ENCODE measurements at places on chromosomes 2 and 18.

- no peak for DNase-seq
Measured at GRCh38 chr2:130930740-130931659, 94.3 kb downstream of the ARHGEF4 start.

DNA sequence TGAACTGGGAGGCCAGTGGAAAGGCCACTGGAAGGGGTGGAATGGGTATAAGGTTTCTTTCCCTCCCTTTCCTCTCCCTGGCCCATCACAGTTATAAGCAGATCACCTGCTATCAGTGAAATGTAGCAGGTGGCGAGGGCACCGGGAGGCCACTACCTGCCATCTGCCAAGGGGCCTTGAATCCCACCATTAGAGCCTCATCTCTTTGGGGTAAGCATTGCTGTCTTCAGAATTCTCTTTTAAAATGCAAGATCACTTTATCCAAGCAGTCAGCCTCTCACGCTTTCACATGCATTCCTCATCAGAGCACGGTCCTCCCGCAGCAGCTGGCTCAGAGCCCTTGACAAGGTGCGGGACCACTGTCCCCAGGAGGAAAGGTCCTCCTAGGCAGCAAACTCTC, 268.5 kb downstream of the CELF4 start:
- DNase-seq, result no peak

DNA sequence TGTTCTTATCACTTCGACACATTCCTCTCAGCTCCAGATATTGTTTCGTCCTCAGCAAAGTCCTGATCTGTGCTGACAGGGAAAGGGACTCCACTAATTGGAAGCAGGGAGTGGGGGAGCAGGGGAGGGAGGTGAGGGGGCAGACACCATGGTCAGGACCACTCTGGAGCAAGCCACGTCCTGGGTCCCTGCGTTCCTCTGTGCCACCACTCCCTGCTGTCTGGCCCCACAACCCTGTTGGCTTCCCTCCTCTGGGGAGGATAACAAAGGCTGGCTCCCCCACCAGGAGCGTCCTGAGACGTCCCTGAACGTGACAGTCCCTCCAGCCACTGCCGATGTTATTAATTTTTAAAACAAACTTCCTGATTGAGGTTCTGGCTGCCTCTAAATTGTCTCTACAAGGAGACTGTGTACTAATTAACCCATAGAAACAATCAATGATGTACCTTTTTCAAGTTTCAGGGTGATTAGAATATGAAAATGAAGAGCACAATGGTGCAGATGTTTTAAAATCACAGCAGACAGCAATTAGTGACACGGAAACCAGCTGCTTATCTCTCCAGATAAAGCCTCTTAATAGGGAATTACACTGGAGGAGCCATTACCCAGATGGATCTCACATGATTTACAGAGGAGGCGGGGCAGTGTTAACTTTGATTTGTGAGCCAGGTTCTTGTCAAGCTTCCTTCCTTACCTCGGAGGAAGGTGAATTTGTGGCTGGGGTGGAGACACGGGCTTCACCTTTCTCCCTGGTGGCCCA, 257.5 kb downstream of the SETBP1 start:
- peak; percentile 10 for DNase-seq

- peak; percentile 39 for DNase-seq
Measured at GRCh38 chr18:23114171-23114881, 21.0 kb upstream of the CABLES1 start.

DNA sequence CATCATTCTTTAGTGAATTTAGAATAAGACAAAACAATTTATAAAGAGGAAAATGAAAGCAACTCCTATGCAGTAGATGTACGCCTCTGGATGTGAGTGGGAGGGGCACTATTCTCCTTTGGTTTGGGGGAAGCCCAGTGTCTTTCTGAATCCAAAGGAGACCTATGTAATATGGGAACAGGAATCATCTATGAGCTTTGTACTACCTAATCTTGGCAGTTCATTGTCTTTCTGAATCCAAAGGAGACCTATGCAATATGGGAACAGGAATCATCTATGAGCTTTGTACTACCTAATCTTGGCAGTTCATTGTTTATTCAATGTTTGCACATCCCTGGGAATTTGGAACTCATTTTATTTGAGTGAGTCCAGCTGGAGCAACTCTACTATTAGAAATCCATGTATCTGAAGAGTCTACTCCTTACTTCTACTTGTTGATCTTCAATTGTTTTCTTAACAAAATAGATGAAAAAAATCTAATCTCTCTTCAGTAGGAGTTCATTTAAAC, 401.1 kb upstream of the LRATD1 start:
- DNase-seq, result no peak

- no peak for DNase-seq
Measured at GRCh38 chr2:146681991-146682390, 1162.8 kb upstream of the ACVR2A start.

DNA sequence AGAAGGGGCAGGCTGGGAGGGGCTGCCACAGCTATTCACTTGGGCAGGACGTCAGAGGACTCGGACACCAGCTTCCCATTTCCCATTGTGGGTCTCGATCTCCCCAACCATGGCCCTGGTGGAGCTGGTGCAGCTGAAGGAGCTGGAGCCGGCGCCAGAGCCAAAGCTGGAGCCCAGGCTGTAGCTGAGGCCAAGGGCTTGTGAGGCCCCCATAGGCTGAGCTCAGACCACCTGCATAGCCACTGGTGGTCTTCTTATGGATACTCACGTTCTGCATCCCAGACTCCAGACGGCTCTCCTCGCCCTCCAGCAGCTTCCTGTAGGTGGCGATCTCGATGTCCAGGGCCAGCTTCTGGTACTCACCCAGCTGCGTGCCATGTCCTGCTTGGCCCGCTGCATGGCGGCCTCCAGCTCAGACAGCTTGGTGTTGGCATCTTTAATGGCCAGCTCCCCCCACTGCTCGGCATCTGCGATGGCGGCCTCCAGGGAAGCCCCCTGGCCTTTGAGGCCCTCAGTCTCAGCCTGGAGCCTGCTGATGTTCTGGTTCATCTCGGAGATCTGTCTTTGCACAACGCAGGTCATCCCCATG, 6.0 kb upstream of the CDK5R2 start:
- no peak for DNase-seq

GRCh38 chr2:151287513-151288250, 1.8 kb downstream of the NMI start:
- no peak for DNase-seq

DNA sequence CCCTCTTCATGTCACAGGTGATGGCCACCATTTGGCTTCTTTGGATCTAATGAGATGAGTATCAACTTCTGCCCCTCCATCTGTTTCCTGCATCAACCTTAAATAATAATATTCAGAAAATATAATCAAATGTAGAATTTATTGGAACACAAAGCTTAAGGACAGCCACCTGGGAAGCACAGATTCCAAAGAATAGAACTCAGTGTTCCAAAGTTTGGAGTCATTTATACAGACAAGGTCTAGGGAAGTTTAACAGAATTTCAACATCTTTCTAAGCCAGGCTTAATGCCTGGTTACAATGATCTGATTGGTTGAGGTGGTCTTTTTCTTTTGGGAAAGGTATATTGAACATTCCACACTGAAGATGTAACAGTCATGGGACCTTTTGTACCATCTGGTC, 218.0 kb upstream of the PIEZO2 start:
- no peak for DNase-seq

DNA sequence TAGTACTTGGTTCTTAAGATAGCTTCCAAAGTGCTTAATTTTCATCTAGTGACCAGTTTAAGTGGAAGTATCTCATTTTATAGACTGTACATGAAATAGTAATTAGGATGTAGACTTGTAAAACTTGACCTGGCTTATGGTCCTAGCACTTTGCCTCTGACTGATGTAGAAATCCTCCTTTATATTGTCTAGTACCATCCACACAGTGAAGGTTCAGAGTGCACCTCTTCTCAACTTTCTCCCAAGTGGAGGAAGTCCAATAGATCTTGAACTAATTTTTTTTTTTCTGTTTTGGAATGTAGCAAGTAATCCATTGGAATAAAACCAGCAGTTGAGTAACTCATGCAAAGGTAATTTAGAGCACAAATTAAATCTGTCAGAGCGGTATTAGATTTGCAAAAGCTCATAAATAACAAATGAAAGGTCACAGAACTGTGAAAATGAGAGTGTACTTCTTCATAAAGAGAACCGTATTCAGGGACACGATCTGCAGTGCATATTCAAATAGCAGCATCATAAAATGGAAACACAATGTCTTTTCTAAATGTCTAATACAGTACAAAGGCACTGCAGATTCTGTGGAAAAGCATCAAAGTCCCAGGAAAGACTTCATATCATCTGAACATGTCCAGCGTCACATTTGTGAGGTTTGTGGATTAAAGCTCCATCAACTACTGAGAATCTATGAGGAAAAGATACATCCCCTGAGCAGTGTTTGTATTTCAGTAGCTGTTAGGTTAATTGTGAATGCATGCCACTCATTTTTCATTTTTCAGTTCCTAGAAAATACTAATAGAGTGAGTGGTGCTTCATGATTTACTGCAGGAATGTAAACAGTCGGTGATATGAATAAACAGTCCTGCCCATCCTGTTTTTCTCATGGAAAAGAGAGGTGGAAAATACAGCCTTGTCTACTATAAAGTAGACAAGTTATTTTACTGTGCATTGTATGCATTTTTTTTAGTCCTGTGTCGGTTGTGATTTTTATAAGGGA, 100.7 kb downstream of the LYPD6 start:
- DNase-seq, result no peak

DNA sequence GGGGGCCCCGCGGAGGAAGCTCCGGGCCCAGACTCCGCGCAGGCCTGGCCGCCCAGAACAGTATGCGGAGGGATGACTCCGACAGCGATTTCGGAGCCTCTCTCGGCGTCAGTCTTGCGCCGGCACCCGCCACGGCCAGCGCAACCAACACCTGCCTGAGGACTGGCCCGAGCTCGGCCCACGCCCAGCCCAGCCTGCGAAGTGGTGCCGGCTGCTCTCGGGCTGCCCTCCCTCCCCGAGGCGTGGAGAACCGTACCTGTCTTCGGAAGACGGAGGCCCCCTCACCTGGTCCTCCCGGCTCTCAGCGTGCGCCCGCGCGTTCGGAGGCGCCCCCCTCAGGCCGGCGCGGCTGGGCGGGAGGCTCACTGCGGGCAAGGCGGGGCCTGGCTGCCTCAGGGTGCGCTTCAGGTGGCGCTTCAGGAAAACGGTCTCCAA, at the start of gene M1AP:
Gene M1AP (minus strand): TSS at position 322 of the 435 bp plus-strand sequence. CDS start 8,055 bp downstream, outside the sequence.
- DNase-seq, result no peak

- no peak for DNase-seq
Measured at GRCh38 chr2:5520463-5520972, 171.7 kb upstream of the SOX11 start.

DNA sequence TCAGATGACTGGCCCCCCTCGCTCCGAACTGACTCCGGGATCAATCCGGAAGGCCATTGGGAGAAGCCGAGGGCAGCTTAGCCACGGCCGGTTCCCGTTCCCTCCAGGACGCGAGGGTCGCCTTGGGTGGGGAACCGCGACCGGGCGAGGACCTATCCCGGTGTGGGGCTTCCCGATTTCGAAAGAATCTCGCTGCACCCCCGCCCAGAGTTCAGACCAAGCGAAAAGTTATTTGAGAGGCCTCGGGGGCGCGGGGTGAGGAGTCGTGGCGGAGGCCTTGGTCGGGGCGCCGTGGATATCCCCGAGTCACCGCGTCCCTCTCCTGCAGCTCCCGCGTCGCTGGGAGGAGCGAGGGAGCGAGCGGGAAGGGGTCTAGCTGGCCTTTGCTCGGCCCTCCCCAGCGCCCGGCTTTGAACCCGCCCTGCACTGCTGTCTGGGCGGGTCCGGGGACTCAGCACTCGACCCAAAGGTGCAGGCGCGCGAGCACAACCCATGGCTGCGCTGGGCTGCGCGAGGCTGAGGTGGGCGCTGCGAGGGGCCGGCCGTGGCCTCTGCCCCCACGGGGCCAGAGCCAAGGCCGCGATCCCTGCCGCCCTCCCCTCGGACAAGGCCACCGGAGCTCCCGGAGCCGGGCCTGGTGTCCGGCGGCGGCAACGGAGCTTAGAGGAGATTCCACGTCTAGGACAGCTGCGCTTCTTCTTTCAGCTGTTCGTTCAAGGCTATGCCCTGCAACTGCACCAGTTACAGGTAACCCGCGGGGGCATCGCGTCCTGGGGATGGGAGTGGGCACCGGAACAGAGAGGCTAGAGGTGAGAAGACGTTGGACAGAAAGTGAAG, at the start of gene CYP27A1:
Gene CYP27A1 (plus strand): TSS at position 457 of the 837 bp plus-strand sequence. CDS start 36 bp downstream, at position 493.
- peak; percentile 33 for DNase-seq

- no peak for DNase-seq
Measured at GRCh38 chr2:21427606-21428005, 303.8 kb downstream of the TDRD15 start.

GRCh38 chr2:127579231-127579630, 43.7 kb downstream of the MYO7B start:
- no peak for DNase-seq

- DNase-seq, result no peak
Measured at GRCh38 chr18:36633961-36634412, 194.8 kb downstream of the TPGS2 start.

GRCh38 chr2:47218066-47218581, 63.0 kb upstream of the STPG4 start:
- DNase-seq, result peak; percentile 14

DNA sequence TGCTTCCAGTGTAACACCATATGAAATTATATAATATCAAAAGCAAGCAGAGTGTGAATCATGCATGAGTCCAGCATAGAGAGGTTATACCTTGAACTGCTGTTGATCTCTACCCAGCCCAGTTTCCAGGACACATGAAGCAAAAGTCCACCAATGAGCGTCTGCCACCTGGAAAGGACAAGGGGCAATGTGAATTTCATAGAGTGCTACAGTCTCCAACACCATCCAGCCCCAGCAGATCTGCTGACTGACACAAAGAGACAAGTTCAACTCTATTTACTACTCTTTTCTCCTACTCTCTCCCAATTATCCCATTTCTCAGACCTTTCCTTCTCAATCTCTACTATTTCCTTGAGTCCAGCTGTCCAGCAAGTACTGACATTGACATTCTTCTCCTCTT, 31.8 kb upstream of the RIOK3 start:
- no peak for DNase-seq

- DNase-seq, result peak; percentile 76
Measured at GRCh38 chr2:25228848-25229278, 60.5 kb upstream of the POMC start.

- DNase-seq, result no peak
Measured at GRCh38 chr2:21467910-21468309, 344.1 kb downstream of the TDRD15 start.

DNA sequence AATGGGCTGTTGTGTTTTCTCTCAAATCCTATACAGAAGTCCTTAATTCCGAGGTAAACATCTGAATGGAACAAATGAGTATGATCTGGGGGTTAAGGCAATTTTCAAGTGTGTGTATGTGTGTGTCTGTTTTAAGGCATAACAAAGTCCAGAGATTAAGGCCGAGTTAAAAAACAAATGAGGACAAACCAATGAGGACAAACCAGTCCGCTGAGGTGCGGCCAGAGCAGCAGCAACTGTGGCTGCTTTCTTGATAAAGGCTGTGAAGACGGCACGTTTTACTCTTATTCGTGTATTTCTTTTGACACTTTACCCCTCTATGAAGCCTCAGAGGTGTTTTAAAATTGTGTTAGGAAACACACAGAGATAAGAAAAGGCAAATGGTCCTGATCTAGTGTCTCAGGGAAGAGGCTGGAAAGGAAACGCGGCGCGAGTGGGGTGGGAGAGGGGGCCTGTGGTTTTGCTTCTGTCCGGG, 495 bp upstream of the GULP1 start:
- DNase-seq, result peak; percentile 18

GRCh38 chr2:26011990-26012856, 21.7 kb upstream of the RAB10 start:
- peak; percentile 82 for DNase-seq

- DNase-seq, result no peak
Measured at GRCh38 chr2:20092226-20092900, 40.9 kb upstream of the LAPTM4A start.

All from Calu3 (cell line).